ENCODE measurements at places on chromosomes 2 and 18. TPM values are rescaled to one million over a fixed set of nuclear protein-coding genes. Genes with fewer than 3 reads are reported as not detected.

The EPB41L3 gene
- 368 TPM for total RNA-seq

The REG1B gene
- not detected for total RNA-seq

The POU3F3 gene
- total RNA-seq = 0.54 TPM

GRCh38 chr2:196284866-196285557, 113.6 kb upstream of the STK17B start:
- no peaks in the 10 kb centered on the region for H3K36me3 ChIP-seq
- H3K27me3 ChIP-seq = no peaks in the 10 kb centered on the region
- DNase-seq = no peak
- H3K4me1 ChIP-seq = no peaks in the 10 kb centered on the region

GRCh38 chr2:72150861-72151356, 3.2 kb upstream of the CYP26B1 start:
- H3K4me3 ChIP-seq = no peak overlapping the region
- no peak overlapping the region for H3K27ac ChIP-seq
- DNase-seq = no peak
- no peaks in the 10 kb centered on the region for H3K36me3 ChIP-seq
- peaks cover 16% of the 10 kb centered on the region for H3K4me1 ChIP-seq

Data from glutamatergic neuron (in vitro differentiated cells).